ENCODE measurements at places on chromosomes 2 and 18.

- no peak for DNase-seq
These were observed 164.2 kb upstream of the ETAA1 start for GRCh38 chr2:67232936-67233335.

DNA sequence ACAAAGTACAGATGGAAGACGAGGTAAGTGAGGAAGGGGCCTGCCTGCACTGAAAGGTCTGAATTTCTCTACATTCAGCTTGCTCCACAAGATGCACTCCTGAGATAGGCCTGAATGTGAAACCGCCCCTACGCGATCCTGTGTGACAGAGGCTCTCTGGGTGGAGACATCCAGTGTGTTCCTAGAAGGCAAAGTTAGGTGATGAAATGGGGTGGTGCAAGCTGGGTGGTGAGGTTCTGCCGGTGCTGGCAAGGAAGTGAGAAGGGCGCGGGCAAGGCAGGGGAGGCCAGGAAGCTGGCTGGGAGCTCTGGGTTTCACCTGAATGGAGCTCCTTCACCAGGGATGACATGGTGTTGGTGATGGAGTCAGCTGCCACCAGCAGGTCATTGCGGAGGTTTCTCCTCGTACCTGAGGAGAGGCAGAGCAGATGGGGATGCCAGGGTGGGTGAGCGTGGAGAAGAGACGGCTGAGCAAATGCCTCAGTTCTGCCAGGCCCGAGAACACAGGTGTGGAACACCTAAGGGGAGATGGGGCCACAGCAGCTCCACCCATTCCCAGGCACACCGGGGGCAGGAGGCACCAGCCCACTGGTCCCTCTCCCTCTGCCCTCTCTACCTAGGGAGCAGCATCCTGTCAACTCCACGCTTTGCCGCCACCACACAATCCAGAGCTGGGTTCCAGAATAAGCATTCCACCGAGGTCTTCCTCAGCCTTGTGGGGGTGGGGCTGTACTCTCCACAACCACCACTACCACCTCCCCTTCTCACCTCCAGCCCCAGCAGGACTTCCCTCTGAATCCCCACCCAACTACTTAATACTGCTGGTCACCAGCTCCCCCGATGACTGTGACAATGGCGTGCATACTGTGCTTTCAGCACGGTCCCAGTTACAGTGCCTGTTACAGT, 45.5 kb upstream of the DNMT3A start:
- no peak for DNase-seq

DNA sequence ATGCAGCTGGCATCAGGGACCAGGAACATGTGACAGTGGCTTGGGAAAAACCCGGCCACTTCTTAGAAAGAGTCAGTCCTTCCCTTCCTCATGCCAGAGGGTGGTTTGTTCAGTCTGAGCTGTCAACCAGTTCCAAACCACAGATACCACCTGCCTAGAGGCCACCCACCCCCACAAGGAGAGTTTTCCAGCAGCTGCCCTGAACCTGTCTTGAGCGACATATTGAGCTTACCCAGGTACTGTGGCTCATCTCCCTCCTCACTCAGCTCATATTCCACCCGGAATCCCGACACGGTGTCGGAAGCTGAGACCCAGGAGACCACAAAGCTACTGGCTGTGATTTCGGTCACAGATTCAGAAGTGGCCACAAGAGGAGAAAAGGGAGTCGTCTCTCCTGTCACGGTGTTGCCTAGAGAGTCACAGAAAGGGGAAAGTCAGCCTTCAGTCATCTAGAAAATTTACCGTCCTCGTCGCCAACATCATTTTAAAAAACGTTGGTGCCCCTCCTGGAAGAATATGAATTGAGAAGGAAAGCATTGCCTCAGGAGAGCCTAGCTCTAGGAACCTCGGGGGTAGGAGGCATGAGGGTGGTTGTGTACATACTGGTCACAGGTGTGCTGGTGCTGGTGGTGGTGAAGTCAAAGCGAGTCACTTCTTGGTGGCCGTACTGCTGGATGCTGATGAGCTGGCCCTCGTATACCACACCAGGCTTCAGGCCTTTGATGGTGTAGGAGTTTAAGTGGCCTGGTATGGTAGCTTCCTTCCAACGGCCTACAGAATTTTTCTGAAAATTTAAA, 26.3 kb downstream of the FN1 start:
- peak; percentile 57 for DNase-seq

DNA sequence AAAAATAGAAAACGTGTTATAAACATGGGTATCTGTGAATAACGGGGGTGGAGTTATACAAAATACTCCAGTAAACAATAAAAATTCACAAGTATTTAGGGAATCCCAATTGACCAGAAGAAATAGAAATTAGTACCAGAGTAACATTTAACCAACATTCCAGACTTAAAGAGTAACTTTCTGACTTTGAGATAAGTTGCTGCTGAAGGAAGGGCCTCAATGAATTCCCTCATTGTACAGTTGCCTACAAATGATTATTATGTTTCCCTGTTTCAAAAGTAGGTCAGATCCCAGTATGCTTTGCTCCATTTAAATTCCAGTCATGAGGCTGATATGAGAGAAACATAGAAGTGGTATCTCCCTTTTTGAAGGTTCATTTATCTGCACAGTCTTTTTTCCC, 88.3 kb upstream of the KCNH7 start:
- DNase-seq, result peak; percentile 41

- no peak for DNase-seq
These were observed 185.4 kb upstream of the FAM98A start for GRCh38 chr2:33784488-33784887.

- no peak for DNase-seq
These were observed 141.2 kb downstream of the PMAIP1 start for GRCh38 chr18:60040971-60041370.

- no peak for DNase-seq
These were observed 23.9 kb upstream of the FRZB start for GRCh38 chr2:182890305-182890704.

DNA sequence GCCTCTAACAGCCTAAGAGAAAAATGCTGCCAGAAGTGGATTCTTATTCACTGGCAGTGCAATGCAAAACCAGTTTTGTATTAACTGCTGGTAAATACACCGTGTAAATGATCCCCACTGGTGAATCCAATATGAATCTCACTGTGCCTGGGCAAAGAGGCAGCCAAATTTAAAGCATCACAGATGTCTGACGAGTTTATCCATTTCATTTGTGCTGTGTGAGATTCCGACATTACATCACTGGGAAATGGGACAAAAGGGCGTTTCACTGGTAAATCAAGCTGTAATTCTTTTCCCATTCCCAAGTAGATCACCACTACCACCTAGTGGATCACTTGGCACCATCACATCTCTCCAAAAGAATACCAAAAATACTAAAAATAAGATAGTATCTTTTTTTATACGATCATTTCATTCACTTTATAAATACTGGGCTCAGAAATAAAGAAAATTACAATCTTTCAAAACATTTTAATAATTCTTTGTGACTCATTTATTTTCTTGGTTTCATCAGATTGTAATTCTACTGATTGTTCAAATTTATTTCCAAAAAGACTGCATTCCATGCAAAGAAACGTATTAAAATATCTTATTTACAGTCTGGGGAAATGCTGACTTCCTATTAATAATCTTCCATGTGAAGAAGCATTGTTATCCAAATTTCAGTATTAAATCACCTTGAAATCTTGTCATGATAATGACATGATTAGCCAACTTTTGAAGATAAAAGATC, 125.6 kb downstream of the GRB14 start:
- peak; percentile 56 for DNase-seq

- peak; percentile 90 for DNase-seq
These were observed 64.9 kb downstream of the CDH2 start for GRCh38 chr18:28112056-28112470.

- peak; percentile 73 for DNase-seq
These were observed 86.6 kb downstream of the DNER start for GRCh38 chr2:229627728-229628127.

DNA sequence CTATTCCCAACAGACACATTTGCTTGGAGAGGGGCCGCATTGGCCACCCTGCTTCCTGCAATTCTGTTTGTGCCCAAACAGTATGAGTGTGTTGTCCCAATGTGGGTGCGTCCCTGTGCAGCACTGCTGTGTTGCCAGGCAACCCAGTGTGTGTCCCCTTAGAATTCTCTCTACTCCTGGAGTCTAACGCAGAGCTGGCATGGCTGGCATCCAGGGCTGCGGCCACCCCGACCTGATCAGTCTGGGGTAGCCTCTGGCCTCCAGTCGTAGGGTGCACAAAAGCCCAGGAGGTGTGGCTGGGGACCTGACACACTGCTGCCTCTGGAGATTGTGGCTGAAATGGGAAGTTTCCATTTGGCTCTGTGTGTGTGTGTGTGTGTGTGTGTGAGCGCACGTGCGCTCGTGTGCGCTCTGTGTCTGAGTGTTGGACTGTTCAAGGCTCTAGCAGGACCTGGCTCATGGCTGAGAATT, 48.0 kb downstream of the TEX44 start:
- peak; percentile 83 for DNase-seq

DNA sequence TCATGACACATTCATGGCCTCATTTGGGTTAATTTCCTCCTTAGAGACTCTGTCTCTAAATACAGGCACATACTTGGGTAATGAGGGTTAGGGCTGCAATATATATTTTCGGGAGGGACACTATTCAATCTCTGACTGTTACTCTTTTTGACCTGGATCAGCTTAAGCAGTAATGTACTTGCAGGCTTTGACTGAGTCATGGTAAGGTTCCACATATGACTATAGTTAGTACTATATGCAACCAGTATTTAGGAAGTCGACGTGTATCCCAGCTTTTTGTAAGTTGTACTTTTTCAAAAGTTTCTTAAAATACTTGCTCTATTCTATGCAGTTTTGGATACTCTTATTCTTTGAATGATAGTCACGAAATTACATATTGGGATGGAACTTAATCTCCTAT, 37.2 kb upstream of the CDH19 start:
- DNase-seq, result no peak
